ENCODE measurements at places on chromosomes 1 and 21. TPM values are rescaled to one million over a fixed set of nuclear protein-coding genes. Genes with fewer than 3 reads are reported as not detected.

CCDC30 gene
- total RNA-seq = 30.7 TPM

ILF2 gene
- 182 TPM for total RNA-seq

MAN1C1 gene
- 11.1 TPM for total RNA-seq

TNFAIP8L2 gene
- total RNA-seq = 2.3 TPM

OPRD1 gene
- total RNA-seq = 2.8 TPM

HAO2 gene
- not detected for total RNA-seq

RNF223 gene
- total RNA-seq = not detected

DDAH1 gene
- 158 TPM for total RNA-seq

C1orf210 gene
- not detected for total RNA-seq

ERG gene
- total RNA-seq = 2.5 TPM

UBL4B gene
- total RNA-seq = not detected

LBR gene
- total RNA-seq = 71.5 TPM

FCRL1 gene
- 0.23 TPM for total RNA-seq

ETV3L gene
- total RNA-seq = 0.23 TPM

PLPPR5 gene
- 36.9 TPM for total RNA-seq

LCE1F gene
- total RNA-seq = not detected

SLAMF8 gene
- not detected for total RNA-seq

PLXNA2 gene
- total RNA-seq = 47.5 TPM

GUCA2A gene
- not detected for total RNA-seq

FAM72A gene
- 3.0 TPM for total RNA-seq

TSPAN1 gene
- total RNA-seq = 0.46 TPM

TCHHL1 gene
- total RNA-seq = not detected

TCEA3 gene
- 2.3 TPM for total RNA-seq

TIE1 gene
- total RNA-seq = 19.6 TPM

TRIM45 gene
- 4.8 TPM for total RNA-seq

CFAP57 gene
- 6.2 TPM for total RNA-seq

ID3 gene
- total RNA-seq = 51.9 TPM

COL11A1 gene
- total RNA-seq = 36.7 TPM

SYNC gene
- total RNA-seq = 7.8 TPM

TGFBR3 gene
- 4.8 TPM for total RNA-seq

CR1 gene
- total RNA-seq = 0.46 TPM

PRAMEF27 gene
- not detected for total RNA-seq

GNG4 gene
- 81.0 TPM for total RNA-seq

KRTAP10-10 gene
- not detected for total RNA-seq

MFSD2A gene
- total RNA-seq = 26.8 TPM

OR2AK2 gene
- 2.1 TPM for total RNA-seq

CD53 gene
- 17.1 TPM for total RNA-seq

CELA3A gene
- total RNA-seq = not detected

MAP10 gene
- 8.1 TPM for total RNA-seq

HORMAD1 gene
- total RNA-seq = 1.4 TPM

OR6N1 gene
- not detected for total RNA-seq

AHDC1 gene
- total RNA-seq = 13.8 TPM

ADAMTS5 gene
- total RNA-seq = 4.6 TPM

CFAP45 gene
- total RNA-seq = 5.8 TPM

LAX1 gene
- 0.23 TPM for total RNA-seq

Data from diencephalon (tissue), 1 donor.